Glomerular endothelial cell (primary cell): ENCODE measurements at places on chromosomes 16 and 17.

DNA sequence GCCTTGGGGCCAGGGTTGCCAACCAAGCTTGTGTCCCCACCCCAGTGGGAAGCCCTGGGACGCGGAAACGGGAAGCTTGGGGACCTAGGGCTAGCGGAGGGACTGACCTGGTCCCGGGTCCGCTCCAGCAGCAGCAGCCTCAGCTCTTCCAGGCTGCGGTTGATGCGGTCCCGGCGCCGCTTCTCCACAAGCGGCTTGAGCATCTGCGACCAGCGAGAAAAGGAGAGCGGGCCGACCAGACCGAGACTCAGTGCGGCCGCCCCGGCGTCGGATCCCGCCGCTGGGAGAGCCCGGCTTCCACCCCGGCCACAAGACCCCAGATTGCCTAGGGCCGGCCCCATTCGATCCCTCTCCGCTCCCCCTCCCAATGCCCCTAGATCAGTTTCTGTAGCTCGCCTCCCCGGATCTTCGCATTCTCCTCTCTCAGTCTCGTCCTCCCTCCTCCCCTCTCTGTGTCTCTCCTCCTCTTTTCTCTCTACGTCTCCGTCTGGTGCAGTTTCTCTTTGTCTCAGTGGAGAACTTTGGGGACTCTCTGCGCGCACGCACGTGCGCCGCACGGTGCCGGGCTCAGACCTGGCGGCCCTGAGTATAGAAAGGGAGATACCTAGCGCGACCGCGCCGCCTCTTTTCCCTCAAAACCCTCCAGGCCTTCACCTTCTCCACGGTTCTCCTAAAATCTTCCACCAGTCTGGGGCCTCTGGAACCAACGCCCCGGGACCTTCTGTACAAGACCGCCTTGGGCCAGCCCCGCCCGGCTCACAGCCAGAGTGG lies 797 bp downstream of the HES7 start:
- DNase-seq, result no peak

DNA sequence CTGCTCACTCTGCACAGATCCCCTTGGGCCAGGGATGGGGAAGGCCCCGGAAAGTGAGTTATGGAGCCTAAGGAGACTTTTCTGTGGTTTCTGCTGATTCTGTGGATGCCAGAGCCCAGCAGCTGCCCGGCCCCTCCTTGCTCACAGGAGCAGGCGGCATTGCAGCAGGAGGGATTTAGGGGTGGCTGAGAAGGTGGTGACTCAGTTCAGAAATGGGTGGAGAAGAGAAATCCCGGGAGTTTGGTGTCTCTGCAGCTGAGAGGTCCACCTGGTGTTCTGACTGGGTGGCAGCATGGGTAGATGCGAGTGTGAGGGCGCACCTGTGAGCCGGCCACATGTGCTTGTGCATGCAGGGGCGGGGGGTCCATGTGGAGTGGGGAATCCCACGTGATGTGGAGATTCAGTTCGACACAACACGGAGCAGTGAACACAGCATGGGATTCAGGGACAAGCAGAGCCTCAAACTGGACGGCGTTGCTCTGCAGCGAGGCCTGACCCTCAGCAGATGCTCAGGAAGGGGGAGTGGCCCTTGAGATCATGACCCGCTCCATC lies 16.0 kb upstream of the SPPL2C start:
- DNase-seq, result no peak

DNA sequence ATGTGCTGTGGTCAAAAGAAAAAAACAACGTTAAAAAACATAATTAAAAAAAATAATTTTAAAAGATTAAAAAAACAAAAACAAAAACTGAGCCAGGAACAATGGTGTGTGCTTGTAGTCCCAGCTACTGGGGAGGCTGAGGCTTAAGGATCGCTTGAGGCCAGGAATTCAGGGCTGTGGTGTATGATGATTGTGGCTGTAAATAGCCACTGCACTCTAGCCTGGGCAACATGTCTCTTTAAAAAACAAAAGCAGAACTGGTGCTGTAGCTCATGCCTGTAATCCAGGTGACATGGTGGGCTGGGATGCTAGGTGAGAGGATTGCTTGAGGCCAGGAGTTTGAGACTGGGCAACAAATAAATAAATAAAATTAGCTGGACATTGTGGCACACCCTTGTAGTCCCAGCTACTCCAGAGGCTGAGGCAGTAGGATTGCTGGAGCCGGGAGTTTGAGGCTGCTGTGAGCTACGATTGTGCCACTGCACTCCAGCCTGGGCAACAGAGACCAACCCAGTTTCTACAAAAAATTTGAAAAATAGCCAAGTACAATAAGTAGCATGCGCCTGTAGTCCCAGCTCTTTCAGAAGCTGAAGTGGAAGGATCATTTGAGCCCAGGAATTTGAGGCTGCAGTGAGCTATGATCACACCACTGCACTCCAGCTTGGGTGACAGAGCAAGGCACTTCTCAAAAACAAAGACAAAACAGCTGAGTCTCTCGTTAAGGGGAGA lies 43.6 kb downstream of the NFATC3 start:
- no peak for DNase-seq

- DNase-seq, result no peak
Measured at GRCh38 chr17:39659279-39660010, 5.7 kb upstream of the TCAP start.
